Melanocyte of skin (primary cell): ENCODE measurements at places on chromosomes 12 and 14. TPM values are rescaled to one million over a fixed set of nuclear protein-coding genes. Genes with fewer than 3 reads are reported as not detected.

The CCDC196 gene
- total RNA-seq = not detected in 2 replicates

The IGF1 gene
- 0.36 and 2.1 TPM in 2 replicates for total RNA-seq

The CD27 gene
- total RNA-seq = not detected in 2 replicates

The HECTD1 gene
- total RNA-seq = 108 and 178 TPM in 2 replicates

The FLVCR2 gene
- 1.4 and 2.3 TPM in 2 replicates for total RNA-seq

The FGF6 gene
- total RNA-seq = not detected in 2 replicates

The LRRC74A gene
- not detected in 2 replicates for total RNA-seq

The CLEC2D gene
- total RNA-seq = 5.7 and 7.7 TPM in 2 replicates

The A2M gene
- total RNA-seq = 7.6 and 68.0 TPM in 2 replicates

The DACT1 gene
- total RNA-seq = 0.15 and 0.33 TPM in 2 replicates

The NFATC4 gene
- 29.3 and 30.5 TPM in 2 replicates for total RNA-seq

The IAPP gene
- not detected in 2 replicates for total RNA-seq

The CLMN gene
- 8.6 and 17.4 TPM in 2 replicates for total RNA-seq

The RNFT2 gene
- total RNA-seq = 8.3 and 11.0 TPM in 2 replicates

The LRRC10 gene
- total RNA-seq = not detected in 2 replicates

The STYK1 gene
- total RNA-seq = 0.33 TPM in 1 of 2 replicates, not detected in the other

The BTBD7 gene
- total RNA-seq = 13.1 and 24.7 TPM in 2 replicates

The NYNRIN gene
- total RNA-seq = 1.4 and 1.7 TPM in 2 replicates

The TAS2R7 gene
- not detected in 2 replicates for total RNA-seq

The AMIGO2 gene
- total RNA-seq = 1.0 and 3.6 TPM in 2 replicates

The CD163L1 gene
- not detected in 2 replicates for total RNA-seq

The ACOT6 gene
- not detected in 2 replicates for total RNA-seq

The LRIG3 gene
- total RNA-seq = 13.8 and 35.6 TPM in 2 replicates

The TMTC1 gene
- 20.0 and 61.8 TPM in 2 replicates for total RNA-seq

The TAMALIN gene
- total RNA-seq = 28.0 and 52.0 TPM in 2 replicates

The RBM23 gene
- total RNA-seq = 89.5 and 90.9 TPM in 2 replicates

The NKX2-1 gene
- total RNA-seq = not detected in 2 replicates

The VDR gene
- total RNA-seq = 8.3 and 9.7 TPM in 2 replicates

The SYNDIG1L gene
- not detected in 2 replicates for total RNA-seq

The CACNB3 gene
- total RNA-seq = 5.5 and 8.4 TPM in 2 replicates

The SLC6A13 gene
- under 0.01 and 0.36 TPM in 2 replicates for total RNA-seq

The VRTN gene
- total RNA-seq = not detected in 2 replicates

The WNT1 gene
- not detected in 2 replicates for total RNA-seq

The KLHL33 gene
- under 0.01 and 0.15 TPM in 2 replicates for total RNA-seq

The NRIP2 gene
- not detected in 2 replicates for total RNA-seq

The KRT6C gene
- not detected in 2 replicates for total RNA-seq

The EPYC gene
- total RNA-seq = not detected in 2 replicates
